ENCODE measurements at places on chromosomes 4 and X.

DNA sequence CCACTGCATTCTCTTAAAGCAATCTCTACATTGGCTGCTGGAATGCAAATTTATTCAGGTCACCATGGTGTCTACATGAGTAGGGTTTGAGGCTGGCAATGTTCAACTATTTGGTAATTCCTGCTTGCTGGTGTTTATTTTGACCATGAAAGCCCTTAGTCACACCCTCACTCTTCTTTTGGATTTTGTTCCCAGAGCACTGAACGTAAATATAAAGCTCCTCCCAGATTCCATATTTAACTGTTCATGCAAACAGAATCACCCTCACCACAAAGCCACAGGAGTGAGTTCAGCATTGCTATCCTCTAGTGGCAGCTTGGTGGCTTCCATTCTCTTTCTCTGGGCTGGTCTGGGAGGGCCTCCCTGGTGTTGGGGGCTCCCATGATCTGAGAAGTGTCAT, 82.8 kb downstream of the LNX1 start:
- no peak for DNase-seq

- no peak for DNase-seq
Observed at GRCh38 chrX:77061545-77061944, 385.6 kb upstream of the FGF16 start.

DNA sequence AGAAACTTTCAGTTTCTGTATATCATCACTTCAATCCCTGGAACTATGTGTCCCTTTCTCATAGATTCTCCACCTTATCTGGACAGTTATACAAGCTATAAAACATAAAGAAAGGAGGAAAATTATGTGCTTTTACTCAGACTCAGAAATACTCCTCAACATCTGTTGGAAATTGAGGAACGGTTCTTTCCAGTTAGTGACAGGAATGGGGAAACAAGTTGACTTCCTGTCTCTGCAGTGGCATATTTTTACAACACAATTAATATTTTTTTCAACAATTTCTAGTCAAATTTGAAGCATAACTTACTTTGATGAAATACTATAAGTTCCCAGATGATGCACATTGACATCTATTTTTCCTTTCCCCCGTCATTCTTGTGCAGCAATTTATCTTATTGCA, 27.9 kb downstream of the ABHD18 start:
- DNase-seq, result no peak

DNA sequence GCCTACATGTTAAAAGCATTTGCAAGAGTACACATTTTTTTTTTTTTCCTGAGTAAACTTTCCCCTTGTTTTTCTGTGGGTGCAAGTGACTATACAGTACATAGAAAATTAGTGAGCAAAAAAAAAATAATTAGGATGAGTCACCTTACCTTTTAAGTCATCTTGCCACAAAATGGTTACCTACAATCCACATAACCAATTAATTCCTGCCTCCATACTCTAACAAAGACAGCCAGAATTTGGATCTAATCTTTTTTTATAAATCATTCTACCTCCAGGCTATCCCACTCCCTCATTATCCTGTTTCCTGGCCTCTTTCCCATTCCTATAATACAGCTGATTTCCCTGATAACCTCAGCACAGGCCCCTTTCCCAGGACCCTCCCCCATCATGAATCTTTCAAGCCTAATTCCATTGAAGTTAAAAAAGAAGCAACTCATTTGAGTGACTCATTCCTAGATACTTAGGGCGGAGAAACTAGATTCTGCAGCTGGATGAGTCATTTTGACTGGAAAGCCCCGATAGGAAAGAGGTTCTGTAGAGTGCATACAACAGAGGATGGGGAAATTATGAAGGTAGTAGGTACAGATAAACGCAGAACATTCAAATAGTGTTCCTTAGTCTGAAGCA, 128.2 kb downstream of the C4orf51 start:
- peak; percentile 90 for DNase-seq

- peak; percentile 21 for DNase-seq
Observed at GRCh38 chrX:56233682-56234081, 1.5 kb downstream of the KLF8 start.

DNA sequence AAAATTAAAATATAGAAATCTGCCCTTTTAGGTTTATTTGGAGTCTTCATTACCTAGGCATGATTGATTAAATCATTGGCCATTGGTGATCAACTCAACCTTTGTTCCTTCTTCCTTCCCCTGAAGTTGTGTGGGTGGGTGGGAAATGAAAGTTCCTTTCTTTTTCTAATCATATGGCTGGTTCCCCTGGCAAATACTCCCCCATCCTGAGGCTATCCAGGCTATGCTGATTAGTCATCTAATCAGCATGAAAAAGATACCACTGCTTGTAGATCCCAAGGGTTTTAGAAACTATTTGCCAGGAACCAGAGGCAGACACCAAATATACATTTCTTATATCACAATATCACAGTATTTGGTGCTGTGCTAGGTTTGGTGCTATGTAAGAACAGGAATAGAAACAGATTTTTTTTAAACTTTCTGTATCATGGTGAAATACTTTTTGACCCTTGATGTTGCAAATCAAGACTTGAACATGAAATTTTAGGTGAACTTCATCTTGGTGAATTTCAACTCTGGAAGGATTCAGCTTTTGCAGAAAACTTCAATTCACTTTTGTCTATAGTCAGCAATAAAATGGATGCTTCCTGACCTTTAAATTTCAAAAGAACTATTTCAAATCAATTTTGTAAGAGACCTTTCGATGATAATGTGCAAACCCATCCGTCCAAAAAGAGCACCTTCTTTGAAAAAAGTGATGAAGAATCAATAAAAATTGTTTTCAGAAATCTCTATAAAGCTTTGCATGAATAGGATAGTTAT, 71.1 kb downstream of the CCSER1 start:
- DNase-seq, result no peak

GRCh38 chr4:55183926-55184599, 58.7 kb upstream of the KDR start:
- no peak for DNase-seq

- DNase-seq, result no peak
Observed at GRCh38 chrX:28347476-28347875, 239.8 kb upstream of the IL1RAPL1 start.

DNA sequence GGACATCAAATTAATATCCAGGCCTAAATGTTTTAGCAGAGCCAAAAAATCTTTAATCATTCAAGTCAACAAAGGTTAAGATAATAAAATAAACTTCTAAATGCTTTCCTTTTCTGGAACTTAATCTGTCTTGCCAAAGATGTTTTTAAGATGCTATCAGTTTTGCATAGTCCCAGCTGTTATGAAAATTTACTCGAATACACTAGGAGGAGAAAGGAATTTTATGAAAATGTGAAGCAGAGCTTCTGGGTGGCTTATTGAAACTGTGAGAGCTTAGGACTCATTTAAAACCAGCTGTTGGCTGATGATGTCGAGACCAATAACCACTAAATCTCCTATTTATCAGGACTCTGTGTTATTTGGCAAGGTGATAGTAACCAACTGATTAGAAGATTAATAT, 202.2 kb upstream of the ETNPPL start:
- no peak for DNase-seq

- DNase-seq, result no peak
Observed at GRCh38 chr4:1342003-1342402, 5.0 kb upstream of the UVSSA start.

- DNase-seq, result no peak
Observed at GRCh38 chr4:182923366-182923765, 6.2 kb upstream of the DCTD start.

DNA sequence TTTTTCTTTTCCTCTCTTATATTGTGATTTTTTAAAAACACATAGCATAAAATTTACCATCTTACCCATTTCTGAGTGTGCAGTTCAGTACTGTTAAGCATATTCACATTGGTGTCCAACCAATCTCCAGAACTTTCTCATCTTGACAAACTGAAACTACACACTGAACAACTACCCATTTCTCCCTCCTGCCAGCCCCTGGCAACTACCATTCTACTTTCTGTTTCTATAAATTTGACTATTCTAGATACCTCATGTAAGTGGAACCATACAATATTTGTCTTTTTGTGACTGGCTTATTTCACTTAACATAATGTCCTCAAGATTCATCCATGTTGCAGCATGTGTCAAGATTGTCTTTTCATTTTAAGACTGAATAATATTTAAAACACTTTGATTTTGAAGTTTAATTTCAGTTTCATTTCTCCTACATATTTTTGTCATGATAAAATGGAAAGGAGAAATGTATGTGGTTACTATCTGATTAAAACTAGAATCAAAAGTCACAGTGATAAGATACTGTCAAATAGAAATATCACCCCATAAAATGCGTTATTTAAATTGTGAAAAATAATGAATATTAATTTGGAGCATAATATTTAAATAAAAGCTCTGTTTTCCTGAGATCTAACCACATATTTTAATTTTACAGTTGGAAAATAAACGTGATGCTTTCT, 122.8 kb downstream of the DIPK2B start:
- peak; percentile 59 for DNase-seq

- DNase-seq, result no peak
Observed at GRCh38 chrX:47484885-47485284, 1.9 kb upstream of the ZNF41 start.

DNA sequence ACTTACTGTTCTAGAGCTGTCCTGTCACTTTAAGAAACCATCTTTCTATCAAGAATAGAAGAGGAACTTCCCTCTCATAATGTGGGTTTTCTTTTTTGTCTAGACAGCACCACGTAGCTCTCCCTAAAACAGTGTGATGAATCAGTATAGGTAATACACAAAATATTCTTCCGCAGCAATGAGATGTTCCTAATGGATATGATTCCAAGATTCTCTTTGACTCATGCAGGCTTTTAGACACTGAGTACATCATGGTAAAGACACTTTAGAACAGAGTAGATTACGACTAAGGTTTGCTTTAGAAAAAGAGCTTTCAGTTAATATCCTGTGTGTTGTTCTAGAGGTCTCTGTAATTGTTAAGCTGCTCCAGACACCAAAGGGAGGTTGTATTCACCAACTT, 69.8 kb downstream of the PTTG2 start:
- no peak for DNase-seq

GRCh38 chr4:137638934-137639333, 106.6 kb upstream of the PCDH18 start:
- DNase-seq, result no peak

- no peak for DNase-seq
Observed at GRCh38 chr4:140971077-140971792, 162.0 kb downstream of the RNF150 start.

GRCh38 chr4:77800483-77801259, 18.5 kb downstream of the CNOT6L start:
- DNase-seq, result peak; percentile 31

DNA sequence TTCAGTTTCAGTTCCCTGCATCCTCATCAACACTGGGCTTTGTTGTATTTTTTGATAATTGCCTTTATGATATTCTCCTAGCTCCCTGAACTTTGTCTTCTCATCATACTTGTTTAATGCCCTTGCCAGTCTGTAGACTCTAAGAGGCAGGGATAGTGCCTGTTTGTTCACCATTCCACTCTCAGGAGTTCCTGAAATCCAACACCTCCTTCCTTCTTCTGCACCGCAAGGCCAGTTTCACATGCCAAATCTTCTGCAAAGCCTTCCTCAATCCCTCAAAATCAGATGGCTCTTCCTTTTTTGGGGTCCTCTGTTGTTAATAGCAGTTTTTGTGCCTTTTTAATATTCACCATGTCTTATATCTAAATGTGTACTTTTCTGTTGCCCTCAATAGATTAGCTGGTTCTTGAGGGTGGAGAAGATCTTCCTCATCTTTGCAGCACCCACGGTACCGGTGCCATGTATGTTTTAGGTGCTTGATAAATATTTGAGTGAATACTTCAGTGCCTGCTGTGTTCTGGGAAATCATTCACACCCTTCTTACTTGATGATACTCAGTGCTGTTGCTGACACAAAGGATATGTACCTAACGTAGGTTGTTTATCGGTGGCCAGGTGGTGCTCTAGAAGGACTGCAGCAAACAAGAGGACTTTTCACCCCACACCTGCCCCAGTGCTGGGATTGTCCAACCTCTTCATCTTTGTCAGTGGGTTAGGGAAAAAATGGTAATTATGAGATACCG, 85.3 kb upstream of the LIMCH1 start:
- DNase-seq, result no peak

DNA sequence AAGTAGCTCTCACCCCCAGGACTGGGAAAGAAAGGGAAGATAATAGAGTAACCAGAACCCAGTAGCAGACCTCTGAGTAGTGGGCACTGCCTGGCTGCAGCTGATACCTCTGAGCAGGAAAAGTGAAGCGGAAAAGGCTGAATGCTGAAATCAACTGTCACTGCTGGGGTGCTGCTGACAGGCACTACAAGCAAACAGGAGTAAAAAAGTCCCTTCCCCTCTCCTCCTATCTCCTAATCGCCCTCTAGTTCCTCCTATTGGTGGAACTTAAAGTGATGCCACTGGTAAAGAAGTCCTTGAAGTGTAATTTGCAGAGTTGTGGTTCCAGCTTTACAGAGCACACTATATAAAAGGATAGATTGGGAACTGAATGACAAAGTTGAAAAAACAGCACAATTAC, 32.8 kb upstream of the GLRB start:
- DNase-seq, result no peak

DNA sequence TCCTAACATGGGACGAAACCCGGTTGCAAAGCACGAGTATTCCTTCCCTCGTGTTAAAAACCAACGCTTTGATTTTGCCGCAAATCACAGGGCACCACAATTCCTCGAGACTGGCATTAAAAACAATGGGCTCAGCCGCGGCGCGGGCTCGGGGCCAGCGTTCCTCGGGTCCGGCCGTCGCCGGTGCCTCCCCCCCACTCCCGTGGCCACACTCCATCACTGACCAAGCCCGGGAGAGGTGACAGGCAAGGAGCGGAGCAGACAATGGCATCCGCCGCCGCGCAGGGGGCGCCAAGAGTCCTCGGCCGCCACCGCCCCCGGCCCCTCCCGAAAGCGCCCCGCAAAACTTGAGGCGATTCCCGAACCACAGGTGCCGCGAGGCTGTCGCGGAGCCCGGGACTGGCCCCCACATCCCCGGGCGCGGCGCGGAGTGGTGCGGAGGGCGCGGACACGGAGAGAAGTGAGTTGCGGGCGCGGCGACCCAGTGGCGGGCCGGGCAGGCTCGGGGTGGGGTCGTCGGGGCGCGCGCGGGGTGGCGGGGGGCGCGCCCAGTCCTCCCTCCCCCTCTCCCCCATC, 445 bp downstream of the AP1S2 start:
- DNase-seq, result peak; percentile 61

DNA sequence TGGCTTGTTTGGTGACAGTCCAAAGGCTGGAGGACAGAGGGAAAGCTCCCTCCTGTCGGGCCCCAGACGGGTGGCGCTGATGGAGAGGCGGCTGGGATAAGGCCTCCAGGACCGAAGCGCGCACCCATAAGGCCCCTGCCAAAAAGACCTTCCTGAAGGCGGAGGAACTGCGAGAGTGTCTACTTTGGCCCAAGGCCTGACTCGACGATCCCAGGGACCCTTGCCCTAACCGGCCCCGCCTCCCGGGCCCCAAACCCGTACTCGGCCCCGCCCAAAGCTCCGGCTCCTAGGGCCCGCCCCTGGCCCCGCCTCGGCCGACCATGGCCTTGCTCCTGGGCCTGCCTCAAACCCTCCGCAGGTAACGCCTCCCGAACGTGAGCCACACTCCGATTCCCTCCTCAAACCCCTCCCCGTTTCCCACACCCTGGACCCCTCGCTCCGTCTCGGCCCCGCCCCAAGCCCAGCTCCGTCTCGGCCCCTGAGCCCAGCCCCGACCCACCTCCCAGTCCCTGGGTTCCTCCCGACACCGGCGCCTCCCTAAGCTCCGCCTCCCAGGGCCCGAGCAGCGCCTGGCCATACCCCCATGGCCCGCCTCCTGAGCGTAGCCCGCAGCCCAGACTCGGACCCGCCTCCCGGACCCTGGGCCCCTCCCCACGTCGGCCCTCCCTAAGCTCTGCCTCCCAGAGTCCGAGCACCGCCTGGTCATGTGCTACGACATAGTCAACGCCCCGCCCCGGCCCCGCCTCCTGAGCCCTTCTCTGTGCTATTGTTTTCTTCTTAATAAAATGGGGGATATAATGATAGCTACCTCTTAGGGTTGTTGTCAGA, 90.0 kb upstream of the DRD5 start:
- DNase-seq, result peak; percentile 92
